ENCODE measurements at places on chromosomes 6 and 20. TPM values are rescaled to one million over a fixed set of nuclear protein-coding genes. Genes with fewer than 3 reads are reported as not detected.

ANKEF1 gene
- total RNA-seq: 2.0 TPM

PRRT1 gene
- 1.9 TPM for total RNA-seq

RIPPLY2 gene
- not detected for total RNA-seq

SEL1L2 gene
- total RNA-seq: not detected

TBX18 gene
- total RNA-seq: 28.0 TPM

ARFGEF3 gene
- 0.07 TPM for total RNA-seq

Data from K562 (cell line).